NCI-H2171 treated with DMSO at 0.1 percent for 48 hours (cell line): ENCODE measurements at places on chromosomes 1 and 21.
A peak's percentile ranks its signal among the peaks of the same experiment; 100 is the strongest.

- DNase-seq: peak; percentile 89
Measured at GRCh38 chr1:209855623-209856022, 27.9 kb downstream of the UTP25 start.

DNA sequence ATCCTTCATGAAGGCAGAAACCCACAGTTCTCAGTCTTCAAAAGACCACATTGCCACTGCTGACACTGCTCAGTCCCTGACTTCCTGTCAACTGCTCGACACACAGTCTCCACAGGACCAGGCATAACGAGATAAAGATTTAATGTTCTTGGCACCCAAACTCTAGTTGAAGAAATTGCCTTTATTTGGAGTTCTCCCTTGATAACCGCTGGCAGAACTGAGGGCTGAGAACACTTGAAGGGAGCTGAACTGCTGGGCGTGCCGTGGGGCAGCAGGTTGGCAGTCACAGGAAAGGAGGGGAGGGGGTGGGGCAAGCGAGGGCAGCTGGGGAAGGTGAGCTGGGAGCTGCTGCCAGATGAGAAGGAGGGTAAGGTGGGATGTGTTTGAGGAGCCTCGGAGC lies 15.9 kb downstream of the HENMT1 start:
- DNase-seq: no peak

DNA sequence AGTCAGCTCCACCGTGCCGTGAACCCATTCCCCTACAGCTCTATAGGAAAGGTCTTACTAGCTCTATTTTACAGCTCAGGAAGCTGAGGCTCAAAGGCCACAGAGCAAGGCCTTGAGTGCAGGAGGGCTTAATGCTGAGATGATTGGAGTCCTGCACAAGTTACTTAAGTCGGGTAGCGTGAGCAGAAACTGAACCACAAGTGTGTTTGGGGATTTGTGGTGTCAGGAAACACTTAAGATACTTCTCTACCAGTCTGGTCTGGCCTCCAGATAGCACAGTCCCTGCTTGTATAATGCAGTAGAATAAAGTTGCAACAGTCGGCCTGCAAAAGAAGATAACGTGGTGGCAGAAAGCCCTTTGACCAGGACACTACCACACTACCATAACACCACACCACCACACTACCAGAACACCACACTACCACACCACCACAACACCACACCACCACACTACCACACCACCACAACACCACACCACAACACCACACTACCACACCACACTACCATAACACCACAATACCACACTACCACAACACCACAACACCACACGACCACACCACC lies 118.1 kb downstream of the SPSB1 start:
- peak; percentile 53 for DNase-seq

GRCh38 chr1:242055749-242056320 lies 56.9 kb upstream of the MAP1LC3C start:
- DNase-seq: no peak

DNA sequence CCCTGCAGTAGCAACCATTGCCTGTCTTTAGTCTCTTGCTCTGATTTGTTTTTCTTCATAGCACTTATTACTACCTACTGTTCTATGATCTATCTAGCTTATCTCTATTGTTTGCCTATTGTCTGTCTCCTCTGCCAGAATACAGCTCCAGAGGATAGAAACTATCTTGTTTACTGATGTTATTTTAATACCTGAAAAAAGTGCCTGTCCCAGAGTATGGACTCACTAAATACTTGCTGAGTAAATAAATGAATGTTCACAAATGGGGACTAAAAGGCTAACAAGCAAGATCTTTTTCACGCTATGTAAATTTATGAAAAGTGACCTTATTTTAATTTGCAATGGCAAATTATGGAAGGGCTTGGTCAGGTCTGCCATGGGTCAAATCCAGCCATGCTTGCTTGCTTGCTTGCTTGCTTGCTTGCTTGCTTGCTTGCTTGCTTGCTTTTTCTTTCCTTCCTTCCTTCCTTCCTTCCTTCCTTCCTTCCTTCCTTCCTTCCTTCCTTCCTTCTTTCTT lies 145.3 kb downstream of the TGFB2 start:
- DNase-seq: no peak

- DNase-seq: no peak
Measured at GRCh38 chr1:182768963-182769362, 20.6 kb upstream of the NPL start.

DNA sequence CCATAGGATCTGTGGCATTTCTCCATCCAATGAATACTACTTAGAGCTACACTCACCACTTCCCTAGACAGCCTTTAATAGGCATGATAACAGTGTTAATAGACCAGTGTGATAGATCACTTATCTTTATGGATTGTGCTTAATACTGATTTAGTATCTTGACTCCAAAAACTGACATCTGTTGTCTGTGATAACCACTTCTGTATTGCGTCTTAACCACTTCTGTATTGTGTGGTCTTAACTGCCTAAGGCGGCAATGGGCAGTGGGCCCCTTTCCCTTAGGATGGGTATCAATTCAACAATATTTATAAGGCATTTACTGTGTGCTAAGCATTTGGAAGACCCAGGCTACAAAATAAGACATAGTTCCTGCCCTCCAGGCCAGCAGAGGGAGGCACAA lies 32.0 kb upstream of the RCAN3 start:
- DNase-seq: no peak

DNA sequence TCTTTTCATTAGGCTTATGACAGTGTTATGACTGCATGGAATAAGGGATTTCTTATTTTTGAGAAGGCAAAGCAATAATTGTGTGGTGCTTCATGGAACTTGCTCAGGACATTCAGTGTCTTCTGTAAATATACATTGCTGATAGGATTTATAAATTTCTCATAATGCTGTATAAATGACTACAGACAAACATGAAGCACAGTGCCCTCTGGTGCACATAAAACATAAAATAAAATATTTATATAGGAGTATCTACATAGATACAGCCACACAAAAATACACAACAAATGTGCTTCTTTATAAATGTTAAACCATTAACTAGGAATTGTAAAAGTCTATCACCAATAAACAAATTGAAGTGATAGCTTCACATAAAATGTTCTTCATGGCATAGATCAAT lies 24.1 kb downstream of the BRINP3 start:
- peak; percentile 6 for DNase-seq

DNA sequence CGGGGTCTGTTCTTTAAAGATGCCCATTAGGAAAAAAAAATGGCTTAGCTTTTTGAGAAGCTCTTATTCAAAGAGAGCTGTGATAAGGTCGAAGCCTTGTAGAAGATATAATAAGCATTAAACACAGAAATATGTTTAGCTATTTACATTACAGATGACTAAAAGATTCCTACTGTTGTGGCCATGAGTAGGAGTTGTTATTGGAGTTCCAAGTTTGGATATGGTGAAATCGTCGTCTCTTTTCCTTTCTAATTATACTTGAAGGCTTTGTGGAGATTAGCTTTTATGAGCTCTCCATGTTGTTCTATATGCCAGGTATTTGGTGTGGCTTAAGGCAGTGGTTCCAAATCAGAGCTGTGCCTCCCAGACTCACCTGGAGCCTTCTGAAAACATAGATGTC lies 79.9 kb upstream of the LAMC2 start:
- DNase-seq: no peak

- peak; percentile 67 for DNase-seq
Measured at GRCh38 chr1:71414179-71414578, 333.3 kb upstream of the ZRANB2 start.

- no peak for DNase-seq
Measured at GRCh38 chr1:59730759-59731478, 83.8 kb upstream of the HOOK1 start.

DNA sequence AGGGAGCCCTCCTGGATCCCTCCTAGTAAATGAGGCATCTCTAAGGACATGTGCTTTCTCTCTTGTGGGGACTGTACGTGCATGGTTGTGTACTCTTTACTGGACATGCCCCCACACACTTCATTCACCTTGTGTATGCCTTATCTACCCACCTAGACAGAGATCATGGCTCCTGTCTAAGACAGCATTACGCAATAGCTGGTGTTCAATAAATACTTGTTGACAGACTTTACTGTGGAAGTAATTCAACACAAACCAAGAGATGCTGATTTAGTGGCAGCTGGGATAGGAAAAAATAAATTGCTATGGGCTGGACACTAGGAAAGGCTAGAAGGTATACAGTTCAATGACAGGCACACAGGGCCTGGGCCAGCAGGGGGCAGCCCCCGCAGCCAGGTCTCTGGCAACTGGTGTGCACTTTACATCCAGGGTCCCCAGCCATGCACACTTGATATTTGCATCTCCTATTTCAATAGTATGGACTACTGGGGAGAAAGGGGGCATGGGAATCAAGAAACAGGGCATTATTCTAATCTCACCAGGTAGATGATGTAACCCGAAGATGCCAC lies 24.2 kb downstream of the TRABD2B start:
- no peak for DNase-seq

DNA sequence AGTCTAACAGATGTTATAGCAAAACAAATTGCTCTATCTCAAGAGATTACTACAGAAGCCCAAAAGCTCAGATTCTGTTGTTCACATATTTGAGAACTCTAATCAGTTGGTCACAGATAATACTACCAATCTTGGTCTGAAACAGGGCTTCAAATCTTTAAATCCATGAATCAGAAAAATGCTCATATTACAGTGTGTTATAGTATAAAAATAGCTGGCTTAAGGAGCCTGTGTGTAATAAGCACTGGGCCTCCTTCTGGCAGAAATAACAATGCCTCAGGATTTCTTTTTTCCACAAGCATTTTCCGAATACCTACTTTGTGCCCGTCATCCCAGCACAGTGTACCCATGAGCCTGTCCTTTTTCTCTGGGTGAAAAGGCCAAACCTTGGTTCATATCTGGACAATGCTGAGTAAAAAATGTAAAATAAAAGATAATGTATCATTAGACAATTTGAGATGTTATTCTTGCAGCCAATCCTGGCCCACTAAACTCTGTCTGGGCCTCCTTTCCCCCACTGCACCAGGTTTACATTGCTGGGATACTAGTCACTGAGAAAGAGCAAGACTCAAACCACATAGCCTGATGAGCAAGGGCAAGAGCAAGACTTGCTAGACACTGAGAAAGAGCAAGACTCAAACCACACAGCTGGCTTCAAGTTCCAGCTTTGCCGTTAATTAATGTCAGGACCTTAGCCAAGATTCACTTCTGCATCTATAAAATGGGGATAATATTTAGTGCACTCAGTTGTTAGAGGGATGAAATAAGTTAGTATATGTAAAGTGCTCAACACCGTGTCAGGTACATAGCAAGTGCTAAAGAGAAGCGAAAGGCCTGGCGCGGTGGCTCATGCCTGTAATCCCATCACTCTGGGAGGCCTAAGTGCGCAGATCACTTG lies 17.0 kb upstream of the ADAR start:
- DNase-seq: no peak

DNA sequence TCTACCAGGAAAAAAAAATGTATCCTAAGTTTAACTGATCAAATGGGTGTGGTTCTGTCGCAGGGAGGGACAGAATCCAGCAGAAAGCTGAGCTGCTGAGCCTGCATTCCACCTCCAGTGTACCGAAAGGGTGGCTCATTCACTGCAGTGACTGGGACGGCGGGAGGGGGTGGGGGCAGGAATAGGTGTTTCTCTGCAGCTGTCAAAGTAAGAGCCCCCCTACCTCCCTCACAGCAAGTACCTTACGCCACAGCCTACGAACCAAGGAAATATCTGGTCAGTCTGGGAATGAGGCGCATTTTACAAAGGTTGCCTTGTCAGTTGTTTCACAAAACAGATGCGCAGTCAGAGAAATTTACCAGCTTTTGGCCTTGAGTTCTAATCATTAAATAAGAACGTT lies 1.7 kb downstream of the S100B start:
- no peak for DNase-seq

GRCh38 chr1:177615251-177615650 lies 354.6 kb downstream of the SEC16B start:
- DNase-seq: no peak

DNA sequence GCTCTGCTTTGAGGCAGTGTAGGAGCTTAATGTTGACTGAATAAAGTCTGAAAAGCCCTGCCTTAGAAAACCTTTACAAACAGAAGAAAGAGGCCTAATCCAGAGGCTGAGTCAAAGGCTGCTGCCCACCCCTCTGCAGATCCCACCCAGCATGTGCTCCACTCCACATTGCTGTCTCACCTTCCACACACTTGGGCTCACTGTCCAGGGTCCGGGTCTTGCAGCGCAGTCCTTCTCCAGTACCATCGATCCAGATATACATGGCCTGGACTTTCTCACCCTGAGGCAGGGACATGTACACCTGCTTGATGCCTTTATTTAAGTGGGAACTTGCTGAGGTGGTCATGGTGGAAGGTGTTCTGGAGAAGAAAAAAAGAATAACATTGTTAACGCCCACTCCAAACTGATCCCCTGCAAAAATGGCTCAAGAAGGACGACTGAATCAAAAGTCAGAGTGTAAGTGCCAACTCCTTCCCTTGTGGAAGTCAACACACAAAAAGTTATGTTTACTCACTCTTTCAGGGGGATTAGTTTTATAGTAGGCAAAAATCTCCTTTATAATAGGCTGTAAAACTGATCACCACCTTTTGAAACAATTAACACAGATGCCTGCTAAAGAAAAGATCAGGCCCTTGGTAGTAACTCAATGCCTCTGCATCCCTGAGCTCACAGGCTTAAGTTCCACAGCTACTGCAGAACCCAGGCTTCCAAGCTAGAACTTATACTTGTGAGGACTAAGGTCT lies 3.0 kb downstream of the GLUL start:
- DNase-seq: no peak

DNA sequence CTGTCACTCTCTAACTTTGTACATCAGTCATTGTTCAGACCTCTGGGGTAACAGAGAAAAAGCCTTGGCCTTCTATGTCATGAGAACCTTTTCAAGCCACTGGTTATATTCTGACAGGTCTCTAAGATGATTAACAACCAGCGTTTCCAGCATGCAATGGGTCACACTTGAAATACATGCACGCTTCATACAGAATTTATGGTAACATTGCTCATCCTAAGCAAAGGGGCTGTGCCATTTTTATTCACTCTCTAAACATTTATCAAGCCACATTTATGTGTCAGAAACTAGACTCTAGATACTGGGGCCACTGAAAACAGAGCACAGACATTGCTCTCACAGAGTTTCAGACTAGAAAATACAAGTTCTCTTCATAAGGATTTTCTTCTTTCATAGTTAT lies 501.4 kb upstream of the DAB1 start:
- no peak for DNase-seq

- DNase-seq: no peak
Measured at GRCh38 chr1:145701306-145701862, 5.8 kb downstream of the PDZK1 start.

- DNase-seq: no peak
Measured at GRCh38 chr1:165137551-165138316, 218.8 kb downstream of the LMX1A start.

DNA sequence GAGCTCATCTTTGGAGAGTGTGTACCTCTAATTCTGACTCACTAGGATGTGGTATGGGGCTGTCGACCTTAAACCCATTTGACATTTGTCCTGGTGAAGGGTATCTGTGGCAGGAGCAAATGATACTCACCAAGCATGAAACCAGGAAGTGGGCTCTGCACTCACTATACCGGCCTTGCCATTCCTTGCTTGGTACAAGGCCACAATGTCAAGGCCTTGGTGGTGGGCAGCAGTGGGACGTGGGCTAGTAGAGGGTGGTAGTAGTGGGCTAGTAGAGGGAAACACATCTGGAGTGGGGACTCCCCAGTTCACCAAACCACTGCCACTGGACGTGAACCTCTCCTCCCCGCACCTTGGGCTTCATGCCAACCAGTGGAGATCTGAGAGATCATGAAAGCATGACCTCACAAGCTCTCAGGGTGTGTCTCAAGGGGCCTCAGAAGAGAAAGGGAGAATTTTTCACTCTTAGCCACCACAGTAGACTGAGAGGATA lies 11.5 kb downstream of the TNFSF4 start:
- DNase-seq: no peak

- DNase-seq: no peak
Measured at GRCh38 chr1:53332186-53332564, 4.3 kb upstream of the LRP8 start.

GRCh38 chr1:164914208-164914607 lies 355.2 kb downstream of the PBX1 start:
- DNase-seq: peak; percentile 9
